Hepatocyte (in vitro differentiated cells): ENCODE measurements at places on chromosomes 5 and 9. TPM values are rescaled to one million over a fixed set of nuclear protein-coding genes. Genes with fewer than 3 reads are reported as not detected.

ARL10 gene
- 6.7 and 8.9 TPM in 2 replicates for total RNA-seq

GFI1B gene
- total RNA-seq = 0.10 TPM in 1 of 2 replicates, not detected in the other

DNA sequence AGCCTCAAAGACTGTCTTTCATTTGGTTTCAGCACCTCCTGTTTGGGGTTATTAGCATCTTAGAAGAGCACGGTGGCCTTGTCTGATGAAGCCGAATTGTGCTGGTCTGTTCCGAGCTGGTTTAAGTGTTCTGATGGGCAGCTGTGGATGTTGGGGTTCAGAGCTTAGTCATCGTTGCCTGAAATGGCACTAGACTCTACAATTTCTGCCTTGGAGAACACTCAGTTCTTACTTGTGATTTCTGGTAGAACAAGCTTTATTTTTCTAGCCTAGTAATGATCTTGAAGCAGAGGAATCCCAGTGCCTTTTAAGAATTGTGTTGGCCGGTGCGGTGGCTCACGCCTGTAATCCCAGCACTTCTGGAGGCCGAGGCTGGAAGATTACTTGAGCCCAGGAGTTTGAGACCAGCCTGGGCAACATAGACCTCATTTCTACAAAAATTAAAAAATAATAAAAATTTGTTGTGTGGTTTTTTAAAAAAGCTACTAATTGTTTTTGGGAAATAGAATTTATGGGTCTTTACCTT, 7.8 kb downstream of the FBXW5 start:
- no peak for DNase-seq

DNA sequence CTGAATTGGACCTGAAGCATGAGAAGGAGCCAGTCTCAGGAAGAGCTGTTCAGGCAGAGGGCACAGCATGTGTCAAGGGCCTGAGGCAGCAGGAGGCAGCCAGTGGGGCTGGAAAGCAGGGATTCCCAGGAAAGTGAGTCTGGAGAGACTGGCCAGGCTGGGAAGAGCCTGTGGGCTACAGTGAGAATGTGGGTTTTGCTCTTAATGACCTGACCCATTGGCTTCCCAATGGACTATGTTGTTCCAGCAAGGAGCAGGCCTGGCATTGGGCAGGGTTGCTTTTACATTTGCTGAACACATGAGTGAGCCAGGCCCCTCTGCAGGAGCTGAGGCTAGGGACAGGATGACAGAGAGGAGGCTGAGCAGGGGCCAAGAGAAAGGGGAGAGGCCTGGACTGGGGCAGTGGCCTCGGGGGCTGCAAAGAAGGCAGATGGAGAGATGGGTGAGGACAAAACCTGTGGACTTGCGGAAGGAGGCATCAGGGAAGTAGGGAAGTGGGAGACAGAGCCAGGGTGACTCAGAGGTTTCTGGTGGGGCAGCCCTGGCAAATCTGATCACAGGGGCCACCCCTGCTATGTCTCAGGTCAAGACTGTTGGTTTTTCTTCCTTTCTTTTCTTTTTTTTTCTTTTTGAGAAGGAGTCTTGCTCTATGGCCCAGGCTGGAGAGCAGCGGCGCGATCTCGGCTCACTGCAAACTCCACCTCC, 65.9 kb upstream of the NEK6 start:
- DNase-seq = no peak

DNA sequence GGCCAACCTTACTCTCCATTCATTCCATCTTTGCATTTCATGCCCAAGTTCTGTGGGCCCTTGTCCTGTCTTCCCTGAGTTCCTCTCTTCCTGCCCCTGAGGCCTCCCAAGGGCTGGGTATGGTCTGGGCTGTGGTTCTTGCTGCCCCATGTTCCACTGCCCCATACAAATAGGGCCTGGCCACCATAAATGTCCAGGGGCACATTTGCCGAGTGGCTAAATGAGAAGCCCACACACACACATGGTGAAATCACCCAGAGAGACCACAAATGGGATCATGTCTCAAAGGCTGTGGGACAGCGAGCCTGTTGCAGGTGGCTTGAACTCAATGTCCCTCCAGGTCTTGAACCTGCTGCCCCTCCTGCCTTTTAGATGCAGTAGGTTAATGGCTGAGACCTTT, 1.2 kb downstream of the TIFAB start:
- DNase-seq = no peak
